Stimulated activated CD8-positive, alpha-beta memory T cell treated with anti-CD3 and anti-CD28 coated beads, Interleukin-7, amount 100 ng/mL, for 1 hour (primary cell): ENCODE measurements at places on chromosomes 6 and 20.

DNA sequence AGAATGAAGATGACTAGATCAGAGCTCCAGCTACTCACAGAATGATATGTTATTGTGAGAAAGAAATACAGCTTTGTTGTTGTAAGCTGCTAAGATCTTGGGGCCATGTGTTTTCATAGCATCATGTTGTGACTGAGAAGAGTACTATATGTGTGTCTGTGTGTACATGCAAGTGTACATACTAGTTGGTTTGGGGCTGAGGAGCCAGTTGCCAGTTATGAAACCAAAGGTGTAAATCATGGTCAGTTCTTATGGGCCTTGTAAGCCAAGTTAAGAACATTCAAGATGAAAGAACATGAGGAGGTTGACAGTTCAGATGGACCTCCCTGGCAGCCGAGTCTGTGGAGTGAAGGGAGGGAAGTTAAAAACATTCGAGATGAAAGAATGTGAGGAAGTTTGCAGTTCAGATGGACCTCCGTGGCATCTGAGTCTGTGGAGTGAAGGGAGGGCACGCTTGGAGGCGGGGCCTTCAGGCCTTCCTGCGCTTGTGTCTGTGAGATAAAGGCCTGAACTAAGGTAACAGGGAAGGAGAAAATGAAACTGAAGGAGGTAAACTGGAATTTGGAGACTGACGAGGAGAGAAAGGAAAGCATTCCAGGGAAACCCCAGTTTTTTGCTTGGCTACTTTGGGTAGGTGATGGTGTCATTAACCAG, 13.9 kb downstream of the AFDN start:
- no peak for DNase-seq

GRCh38 chr6:34155471-34156300, 9.8 kb upstream of the GRM4 start:
- no peak for DNase-seq

- no peak for DNase-seq
Observed at GRCh38 chr20:20037960-20038359, 14.3 kb downstream of the CRNKL1 start.

DNA sequence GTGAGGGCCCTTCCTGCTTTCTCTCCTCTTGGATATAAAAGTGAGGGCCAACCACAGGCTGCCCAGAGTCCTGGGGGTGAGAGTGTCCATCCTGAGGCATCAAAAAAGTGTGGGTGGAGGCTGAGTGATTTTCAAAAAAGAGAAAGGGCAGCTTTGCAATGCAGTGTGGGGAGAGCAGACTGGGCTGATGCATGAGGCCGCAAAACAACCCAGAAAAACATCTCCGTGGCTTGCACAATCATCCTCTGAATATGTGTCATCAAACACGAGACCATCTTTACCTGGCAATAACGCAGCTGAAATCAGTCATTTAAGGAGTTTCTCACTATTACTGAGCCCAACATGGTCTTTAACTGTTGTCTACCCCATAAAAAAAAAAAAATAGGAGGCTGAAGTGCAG, 191.2 kb upstream of the SOX4 start:
- DNase-seq: no peak

DNA sequence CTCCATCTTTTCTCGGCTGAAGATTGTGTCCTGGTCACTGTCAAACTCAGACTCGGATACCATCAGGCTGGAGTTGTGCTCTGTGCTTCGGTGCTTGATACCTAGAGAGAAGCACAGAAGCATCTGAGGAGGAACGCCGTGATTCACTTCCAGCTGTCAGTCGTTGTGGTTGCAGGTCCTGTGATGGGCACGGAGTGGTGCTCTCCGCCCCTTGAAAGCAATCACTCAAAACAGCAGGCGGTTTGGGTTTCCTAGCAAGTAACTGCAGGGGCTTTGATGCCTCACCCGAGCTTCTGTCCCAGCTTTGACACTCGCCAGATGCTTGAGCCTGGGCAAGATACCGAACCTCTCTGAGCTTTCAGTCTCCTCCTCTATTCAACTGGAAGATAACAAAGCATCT, 52.5 kb downstream of the ALDH5A1 start:
- no peak for DNase-seq

GRCh38 chr20:24732599-24732998, 216.5 kb upstream of the CST7 start:
- no peak for DNase-seq

GRCh38 chr6:30121446-30122366, 8.8 kb upstream of the TRIM31 start:
- no peak for DNase-seq

- no peak for DNase-seq
Observed at GRCh38 chr6:140554421-140554820, 1180.0 kb upstream of the CITED2 start.

DNA sequence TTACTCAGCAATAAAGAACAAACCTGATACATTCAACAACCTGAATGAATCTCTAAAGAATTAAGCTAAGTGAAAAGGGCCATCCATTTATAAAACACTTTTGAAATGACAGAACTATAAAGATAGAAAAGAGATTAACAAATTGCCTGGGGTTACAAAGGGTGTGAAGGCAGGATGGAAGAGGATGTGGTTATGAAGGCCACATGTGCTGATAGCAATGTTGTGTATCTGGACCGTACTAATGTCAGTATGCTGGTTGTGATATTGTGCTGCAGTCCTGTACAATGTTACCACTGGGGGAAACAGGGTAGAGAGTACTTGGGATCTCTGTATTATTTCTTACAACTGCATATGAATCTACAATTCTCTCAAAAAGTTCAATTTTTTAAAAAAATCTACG, 36.4 kb downstream of the ELOVL5 start:
- DNase-seq: no peak

DNA sequence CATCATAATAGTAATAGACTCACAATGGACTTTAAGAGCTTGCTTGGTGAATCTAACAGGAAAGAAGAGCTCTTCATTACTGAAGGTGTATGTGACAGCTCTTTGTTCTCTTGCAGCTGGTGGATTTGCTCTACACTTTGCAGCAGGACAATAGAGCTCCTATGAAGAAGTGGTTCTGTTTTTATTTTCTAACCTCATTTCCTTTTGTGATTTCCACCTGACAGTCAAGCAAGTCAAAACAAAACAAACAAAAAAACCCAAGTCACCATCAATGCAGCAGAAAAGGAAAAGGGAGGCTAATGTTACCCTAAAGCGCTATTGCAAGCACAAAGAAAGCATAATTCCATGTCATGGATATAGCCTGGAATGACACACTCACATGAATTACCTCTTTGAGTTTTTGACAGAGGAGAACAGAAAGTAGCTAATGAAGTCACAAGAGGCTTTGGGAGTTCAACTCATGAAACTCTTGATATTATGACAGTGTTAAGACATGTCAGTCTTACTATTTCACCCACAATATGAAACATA, 1188.1 kb downstream of the EPHA7 start:
- no peak for DNase-seq
